Natural killer cell (primary cell): ENCODE measurements at places on chromosomes 12 and 14.

GRCh38 chr12:131092901-131093603 is 139.3 kb downstream of the ADGRD1 start:
- DNase-seq = no peak
- no peak overlapping the region for H3K27ac ChIP-seq

GRCh38 chr12:45124485-45125155 is 73.7 kb upstream of the DBX2 start:
- DNase-seq = no peak
- no peaks in the 10 kb centered on the region for H3K36me3 ChIP-seq
- no peaks in the 10 kb centered on the region for H3K27me3 ChIP-seq
- H3K4me1 ChIP-seq = no peaks in the 10 kb centered on the region

GRCh38 chr12:125856896-125857295 is 791.7 kb downstream of the AACS start:
- H3K27me3 ChIP-seq = no peaks in the 10 kb centered on the region
- H3K4me1 ChIP-seq = no peaks in the 10 kb centered on the region
- no peak overlapping the region for H3K27ac ChIP-seq
- DNase-seq = no peak
- H3K36me3 ChIP-seq = no peaks in the 10 kb centered on the region
- H3K4me3 ChIP-seq = no peak overlapping the region

DNA sequence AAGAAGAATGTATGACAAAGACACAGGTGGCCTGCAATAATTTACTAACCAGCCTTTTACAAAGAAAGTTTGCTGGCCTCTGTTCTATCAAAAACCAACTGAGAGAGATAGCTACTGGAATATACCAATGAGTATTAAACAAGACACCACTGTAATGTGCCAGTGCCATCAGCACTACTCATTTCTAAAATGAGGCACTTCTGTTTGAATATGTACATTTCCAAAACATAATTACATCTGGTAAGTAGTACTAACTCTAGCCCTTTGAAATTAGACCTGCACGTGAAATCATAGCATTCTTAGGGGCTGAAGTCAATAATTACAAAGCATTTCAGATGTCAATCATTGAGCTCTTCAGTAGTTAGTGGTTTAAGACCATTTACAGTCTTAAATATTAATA is 6.9 kb upstream of the SYCP3 start:
- H3K4me1 ChIP-seq = peaks cover 19% of the 10 kb centered on the region
- DNase-seq = no peak
- no peaks in the 10 kb centered on the region for H3K27me3 ChIP-seq
- H3K36me3 ChIP-seq = peaks cover 59% of the 10 kb centered on the region

DNA sequence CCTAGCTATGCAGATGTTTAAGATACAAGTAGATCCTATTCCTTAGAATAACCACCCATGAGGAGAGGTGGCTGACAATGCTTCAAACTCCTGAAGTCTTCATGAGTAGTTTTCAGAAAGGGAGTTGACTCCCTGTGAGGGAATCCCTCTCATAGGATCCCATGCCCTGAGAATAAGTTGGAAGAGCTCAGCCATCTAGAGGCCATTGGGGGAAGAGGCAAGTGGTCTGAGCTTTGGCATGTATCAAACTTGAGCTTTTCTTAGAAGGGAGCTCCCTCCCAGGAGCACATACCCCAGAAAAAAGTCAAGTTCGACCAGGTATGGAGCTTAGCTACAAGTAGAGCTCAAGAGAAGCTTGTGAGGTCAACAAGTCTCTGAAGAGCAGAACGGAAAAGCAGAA is 165.7 kb upstream of the RBM19 start:
- H3K27me3 ChIP-seq = no peaks in the 10 kb centered on the region
- DNase-seq = no peak
- H3K36me3 ChIP-seq = no peaks in the 10 kb centered on the region
- no peaks in the 10 kb centered on the region for H3K4me1 ChIP-seq

DNA sequence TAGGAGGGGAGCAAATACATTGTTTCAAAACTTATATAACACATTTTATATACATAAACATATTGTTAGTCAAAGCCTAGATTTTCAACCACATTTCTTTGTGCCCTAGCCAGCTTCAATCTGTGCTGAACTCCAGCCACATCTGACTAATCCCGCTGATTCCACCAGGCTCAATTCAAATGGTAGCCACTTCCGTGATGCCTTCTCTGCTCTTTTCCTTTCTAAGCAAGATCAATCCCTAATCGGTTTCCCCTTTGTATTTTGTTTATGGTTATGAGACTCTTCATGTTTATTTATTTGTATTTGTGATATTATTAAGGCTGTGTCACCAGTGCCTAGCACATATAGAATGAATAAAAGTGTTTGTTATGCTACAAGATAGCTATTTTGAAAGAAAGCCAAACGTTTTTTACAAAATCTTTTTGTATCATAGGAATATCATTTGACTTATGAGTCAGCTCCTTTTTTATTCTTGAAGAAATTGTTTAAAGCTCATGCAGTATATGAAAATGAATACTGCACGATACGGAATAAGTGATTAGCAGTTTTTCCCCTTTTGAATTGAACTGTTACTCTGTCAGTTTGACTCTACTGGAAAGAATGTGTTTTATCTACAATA is 110.2 kb downstream of the PLEKHA5 start:
- no peaks in the 10 kb centered on the region for H3K27me3 ChIP-seq
- no peak for DNase-seq
- H3K4me3 ChIP-seq = no peak overlapping the region
- H3K4me1 ChIP-seq = no peaks in the 10 kb centered on the region

DNA sequence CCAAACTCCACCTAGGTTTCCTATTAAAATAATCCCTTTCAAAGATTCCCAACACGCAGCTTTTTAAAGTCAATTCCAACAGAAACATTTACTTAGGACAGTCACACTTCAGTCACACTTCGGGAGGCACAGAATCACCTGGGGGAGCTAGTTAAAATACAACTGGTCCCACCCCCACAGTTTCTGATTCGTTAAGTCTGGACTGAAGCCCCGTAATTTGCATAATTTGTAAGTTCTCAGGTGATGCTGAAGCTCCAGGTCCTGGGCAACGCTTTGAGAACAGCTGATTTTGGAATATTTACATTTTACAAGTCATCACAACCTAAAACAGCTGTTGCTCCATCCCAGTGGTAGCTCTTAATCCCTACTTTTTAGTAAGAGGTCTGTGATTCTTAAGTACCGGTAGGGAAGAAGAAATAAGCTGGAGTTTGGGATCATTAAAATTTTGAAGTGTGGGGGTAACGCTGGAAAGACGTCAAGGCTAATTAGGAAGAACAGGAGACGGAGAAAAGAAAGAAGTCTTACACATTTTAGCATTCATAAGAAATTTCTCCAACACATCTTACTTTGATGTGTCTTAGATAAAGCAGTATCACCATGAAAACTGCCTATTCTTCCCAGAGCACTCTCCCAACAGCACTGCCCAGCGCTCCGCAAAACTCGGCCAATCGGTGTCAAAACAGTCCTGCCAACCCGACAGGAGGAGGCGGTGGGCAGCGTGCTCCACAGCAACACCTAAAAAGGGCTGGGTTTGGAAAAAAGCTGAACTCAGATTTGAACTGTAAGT is 1.1 kb downstream of the IPO8 start:
- DNase-seq = peak; percentile 13
- H3K27me3 ChIP-seq = no peaks in the 10 kb centered on the region
- no peaks in the 10 kb centered on the region for H3K36me3 ChIP-seq
- H3K4me1 ChIP-seq = peaks cover 19% of the 10 kb centered on the region
- peak overlapping the region; percentile 98 for H3K4me3 ChIP-seq

DNA sequence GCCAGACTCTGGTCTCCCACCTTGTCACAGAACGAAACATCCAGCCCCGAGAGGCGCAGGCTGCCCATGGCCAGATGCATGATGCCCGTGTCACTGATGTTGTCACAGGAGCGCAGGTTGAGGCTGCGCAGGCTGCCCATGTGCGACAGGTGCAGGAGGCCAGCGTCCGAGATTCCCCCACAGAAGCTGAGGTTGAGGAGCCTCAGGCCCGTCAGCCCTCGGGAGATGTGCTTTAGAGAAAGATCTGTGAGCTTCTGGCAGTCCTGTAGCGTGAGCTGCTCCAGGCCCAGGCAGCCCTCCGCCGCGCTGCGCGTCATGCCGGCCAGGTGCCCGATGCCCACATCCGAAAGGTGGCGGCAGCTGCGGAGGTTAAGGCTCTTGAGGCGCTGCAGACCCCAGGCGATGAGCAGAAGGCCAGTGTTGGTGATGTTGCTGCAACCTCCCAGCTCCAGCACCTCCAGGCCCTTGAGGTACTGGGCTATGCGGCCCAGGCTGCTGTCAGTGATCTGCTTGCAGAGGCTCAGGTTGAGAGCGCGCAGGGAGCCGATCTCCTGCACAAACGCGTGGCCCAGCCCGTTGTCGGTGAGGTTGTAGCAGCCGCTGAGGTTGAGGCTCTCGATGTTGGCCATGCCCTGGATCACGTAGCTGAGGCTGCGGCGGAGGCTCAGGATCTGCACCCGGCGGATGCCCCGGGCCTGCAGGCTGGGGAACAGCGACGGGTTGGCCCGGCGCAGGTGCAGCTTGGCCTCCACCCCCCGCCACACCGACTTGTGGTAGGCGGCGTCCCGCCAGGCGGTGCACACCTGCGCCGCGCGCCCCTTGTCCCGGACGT is 991 bp downstream of the FBXL14 start:
- H3K36me3 ChIP-seq = peaks cover 3% of the 10 kb centered on the region
- H3K27ac ChIP-seq = peak overlapping the region; percentile 66
- DNase-seq = peak; percentile 44
- H3K4me3 ChIP-seq = peak overlapping the region; percentile 38
- no peaks in the 10 kb centered on the region for H3K27me3 ChIP-seq

GRCh38 chr14:48454887-48455286 is 779.5 kb upstream of the MDGA2 start:
- DNase-seq = no peak
- no peaks in the 10 kb centered on the region for H3K27me3 ChIP-seq
- H3K4me3 ChIP-seq = no peak overlapping the region
- H3K36me3 ChIP-seq = no peaks in the 10 kb centered on the region
- H3K4me1 ChIP-seq = no peaks in the 10 kb centered on the region
- no peak overlapping the region for H3K27ac ChIP-seq

DNA sequence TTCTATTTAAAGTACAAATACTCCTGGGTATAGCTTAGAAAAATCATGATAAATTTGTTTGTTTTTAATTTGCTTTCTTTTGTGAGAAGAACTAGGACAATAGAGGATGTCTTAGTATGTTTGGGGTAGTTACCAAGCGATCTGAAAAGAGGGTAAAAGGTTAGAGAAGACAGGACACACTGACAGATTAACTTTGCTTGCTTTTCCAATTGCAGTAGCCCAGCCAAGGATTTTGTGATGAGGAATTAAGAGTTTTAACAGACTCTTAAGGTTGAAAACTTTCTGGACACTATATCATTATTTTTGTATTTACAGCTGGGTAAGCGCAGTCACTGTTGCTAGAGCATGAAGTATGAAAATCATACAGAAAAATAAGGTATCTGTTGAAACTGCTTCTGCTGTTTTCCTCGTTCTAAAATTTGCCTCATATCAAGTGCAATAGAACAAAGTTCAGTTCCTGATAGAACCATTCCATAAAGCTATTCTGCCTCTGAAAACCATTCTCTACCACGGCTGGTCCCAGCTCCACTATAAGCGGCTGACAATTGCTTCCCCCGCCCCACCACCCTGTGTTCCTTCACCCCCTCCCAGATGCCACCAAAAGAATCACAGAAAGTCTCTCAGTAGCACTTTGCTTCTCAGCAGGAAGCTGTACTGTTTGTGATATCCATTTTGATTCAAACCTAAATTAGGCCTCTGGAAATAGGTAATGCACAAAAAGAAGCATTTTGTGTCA is 413.4 kb downstream of the BCAT1 start:
- H3K27me3 ChIP-seq = no peaks in the 10 kb centered on the region
- H3K27ac ChIP-seq = no peak overlapping the region
- H3K4me3 ChIP-seq = no peak overlapping the region
- no peaks in the 10 kb centered on the region for H3K36me3 ChIP-seq
- H3K4me1 ChIP-seq = no peaks in the 10 kb centered on the region

DNA sequence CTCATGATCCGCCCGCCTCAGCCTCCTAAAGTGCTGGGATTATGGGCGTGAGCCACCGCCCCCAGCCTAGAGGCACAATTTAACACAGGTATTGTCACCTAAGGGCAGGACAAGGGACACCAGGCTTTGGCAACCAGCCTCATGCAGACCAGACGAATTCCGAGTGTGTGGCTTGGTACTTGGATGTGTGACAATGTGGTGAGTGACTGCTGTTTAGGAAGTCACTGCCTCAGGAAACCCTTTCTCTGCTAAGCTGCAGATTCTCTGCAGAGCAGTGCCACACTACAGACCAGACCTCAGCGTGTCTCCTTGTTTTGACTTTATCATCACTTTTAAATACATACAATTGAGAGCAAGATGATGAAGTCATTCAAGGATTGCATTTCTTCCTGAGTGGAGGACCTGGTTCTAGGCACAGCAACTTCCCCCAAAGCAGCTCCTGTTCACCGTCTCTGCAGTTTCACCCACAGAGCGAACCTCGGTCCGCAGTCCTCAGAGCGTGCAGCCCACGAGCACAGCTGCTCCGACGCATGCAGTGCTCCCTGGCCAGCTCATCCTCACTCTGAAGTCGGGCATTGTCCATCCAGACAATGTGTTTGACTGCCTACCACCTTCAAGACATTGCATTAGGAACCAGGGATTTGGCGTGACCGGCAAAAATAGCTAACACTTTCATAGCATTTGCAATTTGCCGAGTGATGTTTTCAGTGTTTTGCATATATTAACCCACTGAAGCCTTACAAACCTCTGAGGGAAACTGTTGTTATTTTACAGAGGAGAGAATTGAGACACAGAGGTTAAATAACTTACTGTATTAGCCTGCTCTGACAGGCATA is 235.2 kb downstream of the CHST11 start:
- peaks cover 88% of the 10 kb centered on the region for H3K4me1 ChIP-seq
- no peaks in the 10 kb centered on the region for H3K27me3 ChIP-seq
- no peaks in the 10 kb centered on the region for H3K36me3 ChIP-seq
- H3K4me3 ChIP-seq = peak overlapping the region; percentile 16

GRCh38 chr14:101234244-101234937 is 326.9 kb upstream of the DIO3 start:
- no peak for DNase-seq
- H3K27ac ChIP-seq = no peak overlapping the region
- H3K36me3 ChIP-seq = no peaks in the 10 kb centered on the region
- no peaks in the 10 kb centered on the region for H3K27me3 ChIP-seq
- H3K4me3 ChIP-seq = no peak overlapping the region

DNA sequence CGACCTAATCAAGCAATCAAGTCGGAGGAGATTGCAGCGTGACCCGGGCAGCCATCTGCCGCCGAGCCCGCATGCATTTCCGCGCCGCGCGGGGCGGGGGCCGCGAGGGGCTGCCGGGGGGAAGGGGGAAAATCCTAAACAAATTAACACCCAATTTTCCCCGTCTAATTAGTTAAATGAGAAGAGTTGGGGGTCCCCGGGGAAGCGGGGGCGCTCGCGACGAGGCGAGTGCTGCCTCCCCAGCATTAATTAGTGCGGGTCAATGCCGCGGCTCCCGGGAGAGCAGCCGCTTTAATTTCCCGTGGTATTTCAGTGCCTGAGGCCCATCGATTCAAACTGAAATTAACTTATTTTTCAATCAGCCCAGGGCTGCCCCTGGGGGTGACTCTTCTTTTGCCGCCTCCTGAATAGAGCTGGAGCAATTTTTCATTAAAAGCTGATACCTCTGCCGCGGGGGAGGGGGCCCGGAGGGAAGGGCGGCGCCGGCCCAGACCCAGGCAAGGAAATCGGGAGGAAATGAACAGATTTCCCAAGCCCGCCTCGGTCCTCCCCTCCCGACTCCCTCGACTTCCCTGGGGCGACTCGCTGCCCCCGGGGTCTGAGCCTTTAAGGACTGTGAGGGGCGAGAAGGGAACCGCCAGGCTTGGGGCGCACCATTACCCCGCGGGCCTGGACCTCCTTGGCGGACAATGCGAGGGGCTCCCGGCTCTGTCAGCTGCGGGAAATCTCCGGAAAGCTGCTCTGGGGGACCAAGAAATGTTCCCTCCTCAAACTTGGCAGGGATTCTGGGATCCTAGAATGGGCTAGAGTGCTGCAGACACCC is 18.9 kb downstream of the VSX2 start:
- peaks cover 16% of the 10 kb centered on the region for H3K4me1 ChIP-seq
- no peak overlapping the region for H3K27ac ChIP-seq
- H3K27me3 ChIP-seq = peaks cover 7% of the 10 kb centered on the region
- DNase-seq = no peak
- peak overlapping the region; percentile 46 for H3K4me3 ChIP-seq
